A549 treated with GW870086 at 1 μM for 4 hours (cell line): ENCODE measurements at places on chromosomes 16 and 17. TPM values are rescaled to one million over a fixed set of nuclear protein-coding genes. Genes with fewer than 3 reads are reported as not detected.

The ST6GALNAC2 gene
- 0.10 to 0.67 TPM (median 0.47 TPM) in 5 replicates for total RNA-seq

The NEUROD2 gene
- total RNA-seq, result not detected in 5 replicates

The FBXO39 gene
- total RNA-seq, result not detected in 5 replicates

The SNTB2 gene
- 5.7 to 8.5 TPM (median 8.4 TPM) in 5 replicates for total RNA-seq

The KRT31 gene
- total RNA-seq, result 0.08 TPM in 1 of 5 replicates, not detected in the others

The KLHL10 gene
- not detected in 5 replicates for total RNA-seq

The NDUFAB1 gene
- total RNA-seq, result 187 to 197 TPM (median 193 TPM) in 5 replicates
